Fibroblast of skin of back (primary cell): ENCODE measurements at places on chromosomes 12 and 14.

GRCh38 chr14:90593254-90594040 lies 196.6 kb downstream of the CALM1 start:
- no peak for DNase-seq

DNA sequence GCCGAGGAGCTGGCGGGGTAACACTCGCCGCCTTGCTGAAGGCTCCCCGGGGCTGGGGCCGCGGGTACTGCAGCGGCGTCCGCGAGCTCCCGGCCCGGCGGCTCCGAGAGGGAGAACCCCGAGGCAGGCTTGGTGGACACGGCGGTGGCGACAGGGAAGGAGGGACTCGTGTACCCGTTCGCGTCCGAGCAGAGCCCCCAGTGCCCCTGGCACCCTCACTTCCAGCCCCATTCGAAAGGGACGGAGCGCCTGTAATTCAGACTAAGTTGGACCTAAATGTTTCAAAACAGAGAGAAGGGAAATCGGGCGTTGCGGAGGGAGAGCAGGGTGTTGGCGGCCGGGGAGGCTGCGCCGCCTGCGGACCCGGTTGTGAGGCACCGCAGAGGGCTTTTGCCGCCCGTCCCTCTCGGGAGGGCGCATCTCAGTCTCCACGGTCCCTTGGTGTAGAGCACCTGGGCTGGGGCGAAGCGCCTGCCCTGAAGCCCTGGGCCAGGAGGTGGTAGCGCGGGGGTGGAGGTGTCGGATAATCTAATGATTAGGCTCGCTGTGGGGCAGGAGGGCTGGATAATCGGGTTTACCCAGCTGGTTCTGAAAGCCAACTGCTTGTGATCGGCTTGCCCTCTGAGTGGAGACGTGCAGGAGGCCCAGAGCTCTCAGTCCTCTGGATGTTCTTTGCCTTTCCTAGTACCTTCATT lies 771 bp downstream of the DAAM1 start:
- DNase-seq = peak; percentile 15

- DNase-seq = peak; percentile 6
Observed at GRCh38 chr12:113601656-113602263, 130.1 kb upstream of the LHX5 start.

- DNase-seq = no peak
Observed at GRCh38 chr12:123102366-123102765, 48.5 kb downstream of the PITPNM2 start.

- no peak for DNase-seq
Observed at GRCh38 chr12:56677680-56678079, 10.4 kb downstream of the PTGES3 start.

GRCh38 chr12:109947521-109947920 lies 47.4 kb downstream of the TCHP start:
- peak; percentile 67 for DNase-seq

- DNase-seq = no peak
Observed at GRCh38 chr12:111457577-111457976, 51.9 kb downstream of the SH2B3 start.

DNA sequence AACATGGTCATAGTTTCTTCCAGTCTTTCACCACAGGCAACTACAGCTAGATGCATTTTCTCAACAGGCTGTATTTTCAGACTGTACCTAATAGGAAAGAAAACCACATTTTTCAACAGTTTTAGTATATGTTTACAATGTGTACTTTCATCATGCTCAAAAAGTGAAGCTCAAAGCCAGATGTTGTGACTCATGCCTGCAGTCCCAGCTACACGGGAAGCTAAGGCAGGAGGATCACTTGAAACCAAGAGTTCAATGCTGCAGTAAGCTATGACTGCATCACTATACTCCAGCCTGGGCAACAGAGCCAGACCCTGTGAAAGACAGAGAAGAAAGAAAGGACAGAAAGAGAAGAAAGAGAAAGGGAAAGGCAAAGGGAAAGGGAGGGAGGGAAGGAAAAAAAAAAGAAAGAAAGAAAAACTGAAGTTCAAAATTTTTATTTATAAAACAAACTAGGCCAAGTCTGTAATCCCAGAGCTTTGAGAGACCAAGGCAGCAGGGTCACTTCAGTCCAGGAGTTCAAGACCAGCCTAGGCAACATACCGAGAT lies 25.5 kb downstream of the GXYLT1 start:
- peak; percentile 80 for DNase-seq

DNA sequence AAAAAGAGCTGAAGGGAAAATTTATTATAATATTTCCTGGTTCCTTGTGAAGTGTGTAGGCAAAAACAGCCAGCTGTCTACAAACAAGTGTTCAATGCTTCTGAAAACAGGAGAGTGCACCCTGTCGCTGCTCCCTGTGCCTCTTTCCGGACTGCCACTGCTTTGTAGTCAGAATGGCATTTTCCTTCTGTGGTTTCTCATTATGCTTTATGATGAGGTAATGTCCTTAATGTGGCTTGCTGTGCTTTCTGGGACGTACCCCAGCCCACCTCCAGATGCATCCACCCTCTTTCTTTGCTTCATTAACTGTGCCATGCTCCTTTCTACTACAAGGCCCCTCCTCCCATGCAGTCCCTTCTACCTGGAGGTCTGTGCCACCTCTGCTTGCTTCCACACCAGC lies 148.1 kb downstream of the SYT1 start:
- no peak for DNase-seq

- no peak for DNase-seq
Observed at GRCh38 chr12:25695574-25695973, 142.5 kb upstream of the LMNTD1 start.
